Activated CD8-positive, alpha-beta memory T cell treated with anti-CD3 and anti-CD28 coated beads for 1 hour (primary cell): ENCODE measurements at places on chromosomes 7 and 10.

GRCh38 chr10:33102071-33102470 lies 144.0 kb upstream of the ITGB1 start:
- DNase-seq, result no peak

DNA sequence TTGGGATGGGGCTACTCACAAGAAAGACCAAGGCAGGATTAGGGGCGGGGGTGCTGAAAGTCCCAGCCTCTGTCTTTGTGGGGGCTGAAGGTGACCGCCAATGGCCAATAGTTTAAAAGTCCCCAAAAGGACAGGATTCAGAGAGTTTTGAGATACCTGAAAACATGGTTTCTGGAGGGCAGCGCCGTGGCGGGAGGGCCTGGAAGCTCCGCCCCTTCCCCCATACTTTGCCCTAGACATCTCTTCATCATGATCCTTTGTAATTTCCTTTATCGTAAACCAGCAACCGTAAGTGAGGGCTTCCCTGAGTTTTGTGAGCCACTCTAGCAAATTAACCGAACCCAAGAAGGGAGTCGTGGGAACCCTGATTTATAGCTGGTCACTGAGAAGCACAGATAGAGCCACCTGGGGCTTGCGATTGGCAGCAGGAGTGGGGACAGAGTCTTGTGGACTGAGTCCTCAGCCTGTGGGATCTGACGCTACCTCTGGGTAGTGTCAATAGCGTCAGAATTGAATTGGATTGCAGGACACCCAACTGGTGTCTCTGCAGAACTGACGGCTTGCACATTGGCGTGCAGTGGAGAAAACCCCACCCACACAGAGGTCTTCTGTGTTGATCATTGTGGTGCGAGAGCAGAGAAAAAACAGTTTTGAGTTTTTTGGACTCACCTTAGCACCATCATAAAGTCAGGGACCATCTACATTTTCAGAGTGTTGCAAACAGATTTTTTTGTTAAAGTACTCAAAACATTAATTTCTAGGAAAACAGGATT lies 169.3 kb downstream of the USP6NL start:
- no peak for DNase-seq

DNA sequence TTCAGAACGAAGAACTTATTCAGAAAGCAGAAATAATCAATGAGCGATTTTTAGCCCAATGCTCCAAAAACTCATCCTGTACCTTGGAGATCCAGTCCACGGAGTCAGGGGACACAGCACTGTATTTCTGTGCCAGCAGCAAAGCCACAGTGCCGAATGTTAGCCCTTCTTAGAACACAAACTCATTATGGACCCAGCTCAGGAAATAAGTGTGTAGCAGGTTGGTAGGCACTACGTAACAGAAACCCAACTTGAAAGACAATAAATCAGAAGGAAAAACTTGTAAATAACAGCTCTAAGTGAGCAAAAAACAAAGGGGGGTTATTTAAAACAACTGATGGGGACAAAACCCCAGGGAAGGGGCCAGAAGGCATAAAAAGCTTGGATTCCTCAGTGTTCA lies 112.0 kb upstream of the PRSS1 start:
- no peak for DNase-seq

GRCh38 chr10:133474027-133474426 lies 20.3 kb downstream of the SCART1 start:
- no peak for DNase-seq
